ENCODE measurements at places on chromosomes 12 and 14.
A peak's percentile ranks its signal among the peaks of the same experiment; 100 is the strongest.

DNA sequence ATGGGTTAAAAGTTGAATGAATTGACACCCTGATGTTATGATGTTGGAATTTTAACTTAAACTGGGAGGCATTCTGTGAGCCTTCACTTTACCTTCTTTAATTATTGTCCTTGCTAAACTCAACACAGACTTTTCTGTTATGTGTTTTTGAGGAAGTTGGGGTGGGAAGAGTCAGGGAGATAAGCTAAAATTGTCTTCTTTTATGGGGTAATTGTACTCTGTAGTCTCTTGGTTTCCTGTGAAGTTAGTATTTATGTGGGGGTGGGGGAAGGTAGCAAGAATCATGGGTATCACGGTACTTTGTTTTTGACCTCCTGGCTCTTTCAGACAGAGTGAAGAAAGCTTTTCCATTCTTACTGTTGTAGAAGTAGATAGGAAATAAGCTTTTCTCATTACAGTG is 32.9 kb downstream of the RAB21 start:
- no peak for DNase-seq

DNA sequence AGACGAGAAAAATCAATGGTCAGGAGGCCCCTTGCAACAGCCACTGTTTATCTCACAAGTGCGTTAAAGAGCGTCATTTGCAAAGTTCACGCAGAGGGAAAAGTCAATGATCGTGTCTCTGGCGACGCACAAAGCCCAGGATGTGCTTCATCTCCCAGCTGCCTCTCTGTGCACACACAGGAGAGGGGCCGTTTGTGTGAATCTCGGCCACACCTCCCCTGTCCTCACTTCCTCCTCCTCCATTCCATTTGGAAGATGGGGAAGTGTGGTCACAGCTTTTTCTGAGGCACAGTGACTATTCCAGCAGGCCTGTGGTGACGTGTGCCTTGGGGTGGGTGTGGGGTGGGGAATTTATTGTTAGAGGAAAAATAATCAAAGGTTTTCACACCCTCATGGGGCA is 90.4 kb downstream of the RBM19 start:
- no peak for DNase-seq

DNA sequence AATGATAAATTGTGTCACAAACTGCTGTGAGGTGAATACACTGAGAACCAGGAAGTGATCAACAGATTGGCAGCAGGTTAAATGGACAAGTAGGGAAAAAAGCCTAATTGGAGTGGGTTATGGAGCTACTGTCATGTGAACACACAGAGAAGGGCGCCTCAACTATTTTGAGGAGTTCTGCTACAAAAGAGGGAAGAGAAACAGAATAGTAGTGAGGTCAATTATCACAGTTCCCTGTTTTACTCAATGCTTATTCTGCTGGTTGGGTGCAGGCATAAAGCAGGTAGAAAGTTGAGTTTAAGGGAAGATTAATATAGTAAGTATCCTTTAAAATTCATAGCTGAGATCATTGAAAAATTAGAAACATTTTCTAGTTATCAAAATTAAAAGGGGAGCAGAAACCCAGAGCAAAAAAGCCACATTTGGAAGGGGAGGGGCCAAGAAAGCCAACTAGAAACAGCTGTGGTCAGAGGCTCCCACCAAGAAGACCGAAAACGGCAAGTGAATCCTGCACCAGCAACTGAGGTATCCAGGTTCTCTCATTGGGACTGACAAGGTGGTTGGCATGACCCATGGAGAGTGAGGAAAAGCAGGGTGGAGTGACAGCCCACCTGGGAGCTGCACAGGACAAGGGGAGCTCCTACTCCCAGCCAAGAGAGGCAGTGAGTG is 105.7 kb downstream of the ZC3H14 start:
- DNase-seq, result peak; percentile 33

DNA sequence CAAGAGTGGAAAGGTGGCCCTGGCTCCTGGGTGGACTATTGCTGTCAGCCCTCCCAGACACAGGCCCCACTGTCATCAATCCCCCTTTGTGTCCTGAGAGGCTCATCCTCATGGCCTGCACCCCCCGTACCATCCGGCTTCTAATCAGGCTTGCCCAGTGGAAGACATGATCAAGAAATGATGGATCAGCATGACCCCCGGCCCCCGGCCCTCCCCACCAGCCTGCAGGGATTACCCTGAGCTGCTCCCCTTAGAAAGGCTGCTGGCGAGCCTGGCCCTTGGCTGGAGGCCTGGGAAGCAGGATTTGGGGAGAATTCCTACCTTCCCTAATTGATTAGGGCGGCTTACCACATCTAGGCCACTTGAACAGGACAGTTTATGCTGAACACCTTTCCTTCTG is 171.2 kb downstream of the PIWIL1 start:
- DNase-seq, result no peak

DNA sequence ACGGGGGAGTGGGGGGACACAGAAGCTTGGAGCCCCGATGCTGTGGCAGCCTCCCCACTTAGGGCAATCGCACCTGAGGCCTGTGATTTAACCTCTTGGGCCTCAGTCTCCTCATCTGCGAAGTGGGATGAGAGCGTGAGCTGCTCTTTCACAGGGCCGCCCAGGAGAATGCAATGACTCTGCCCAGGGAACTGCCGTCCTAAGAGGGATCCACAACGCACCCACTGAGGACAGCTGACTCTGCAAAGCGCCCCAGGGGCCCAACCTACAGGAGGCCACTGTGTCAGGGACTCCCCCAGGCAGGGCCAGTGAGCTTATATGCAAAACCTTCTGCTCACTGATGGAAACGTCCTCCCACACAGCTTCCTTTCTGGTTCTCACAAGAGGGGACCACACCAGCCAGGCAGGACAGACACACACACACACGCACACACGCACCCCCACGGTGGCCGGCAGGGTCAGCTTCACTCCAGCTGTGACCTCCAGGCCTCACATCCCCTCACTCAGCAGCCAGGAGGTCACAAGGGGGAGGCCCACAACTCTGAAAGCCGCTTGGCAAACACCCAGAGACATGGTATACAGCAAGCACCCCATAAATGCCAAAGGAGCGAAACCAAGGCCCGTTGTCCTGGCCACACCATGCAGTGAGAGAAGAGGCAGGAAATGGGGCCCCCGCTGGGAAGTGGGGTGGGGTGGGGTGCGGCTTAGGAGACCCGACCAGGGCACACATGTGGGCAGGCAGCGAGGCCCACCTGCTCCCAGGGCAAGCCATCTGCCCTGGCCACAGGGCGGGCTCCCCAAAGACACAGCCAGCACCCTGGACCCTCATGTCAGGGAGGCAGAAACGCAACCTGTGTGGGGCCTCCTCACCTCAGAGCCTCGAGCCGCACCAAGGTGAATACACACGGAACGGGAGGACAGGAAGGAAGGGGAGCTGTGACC is 73.3 kb downstream of the NCOR2 start:
- DNase-seq, result peak; percentile 67

DNA sequence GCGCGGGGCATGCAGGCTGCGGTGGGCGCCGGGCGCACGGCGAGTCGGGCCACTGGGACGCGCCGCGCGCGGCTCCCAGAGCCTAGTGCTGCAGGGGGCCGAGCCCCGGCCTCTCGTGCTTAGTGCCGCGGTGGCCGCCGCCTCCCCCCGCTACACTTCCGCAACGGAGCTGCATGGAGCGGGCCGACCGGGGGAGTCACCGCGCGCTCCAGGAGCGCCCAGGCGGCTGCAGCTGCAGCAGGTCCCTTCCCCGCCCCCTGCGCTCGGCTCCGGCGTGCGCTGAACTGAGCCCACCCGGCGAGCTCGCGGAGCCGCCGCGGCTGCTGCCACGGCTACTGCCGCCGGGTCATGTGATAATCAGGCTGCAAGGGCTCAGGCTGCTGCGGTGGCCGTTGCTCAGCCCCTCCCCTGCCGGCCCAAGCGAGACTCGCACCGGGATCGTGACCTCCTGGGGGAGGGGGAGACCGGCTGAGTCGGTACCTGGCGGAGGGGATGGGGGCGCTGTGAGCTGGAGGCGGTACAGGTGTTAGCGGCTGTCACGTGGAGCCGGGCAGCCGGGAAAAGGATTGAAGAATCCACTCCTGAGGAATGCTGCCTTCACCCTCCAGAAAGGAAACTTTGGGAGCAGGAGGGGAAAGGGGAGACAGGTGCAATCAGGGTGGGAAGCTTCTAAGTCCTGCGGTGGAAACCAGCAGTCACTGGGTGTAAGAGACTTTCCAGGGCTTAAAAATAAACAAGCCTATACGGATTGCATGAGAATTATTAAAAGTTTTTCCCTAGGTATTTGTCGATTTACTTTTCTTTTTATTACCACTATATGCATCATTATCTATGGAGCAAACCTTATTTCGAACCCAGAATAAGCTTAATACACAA is at the start of gene PPM1H:
TSS of gene PPM1H (minus strand) at position 352 of the 876 bp plus-strand sequence. CDS start 414 bp downstream, outside the sequence.
- DNase-seq, result peak; percentile 18

GRCh38 chr14:24818823-24819341 is 184.9 kb upstream of the GZMB start:
- no peak for DNase-seq

GRCh38 chr12:94289461-94290312 is 141.3 kb downstream of the PLXNC1 start:
- no peak for DNase-seq

DNA sequence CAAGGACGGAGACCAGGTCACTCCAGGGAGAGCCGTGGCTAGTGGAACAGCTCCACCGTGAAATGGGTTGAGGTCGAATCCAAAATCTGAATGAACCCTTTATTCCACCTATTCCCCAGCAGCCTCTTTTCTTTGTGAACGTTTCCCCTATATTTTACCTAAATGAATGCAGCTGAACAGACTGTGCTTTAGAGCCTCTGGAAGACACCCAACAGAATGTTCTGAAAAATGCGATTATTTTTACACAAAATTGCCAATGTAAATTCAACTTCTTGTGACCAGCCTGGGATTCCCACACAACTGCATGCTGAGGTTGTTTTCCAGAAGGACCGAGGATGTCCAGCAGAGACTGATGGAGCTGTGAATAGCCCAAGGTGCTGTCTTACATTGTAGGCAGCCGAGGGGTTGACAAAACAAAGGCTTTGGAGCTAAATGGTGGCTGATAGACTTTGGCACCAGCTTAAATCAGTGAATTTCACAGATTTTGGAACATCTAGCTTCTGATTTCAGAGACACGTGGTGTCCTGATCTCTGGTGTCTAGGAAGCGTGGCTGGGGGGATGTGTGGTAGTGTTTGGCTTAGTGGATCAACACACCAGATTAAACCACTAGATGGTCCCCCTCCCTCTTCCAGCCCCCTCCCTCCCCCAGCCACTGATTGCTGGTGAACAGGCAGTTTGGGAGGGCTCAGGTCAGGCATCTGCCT is 150.4 kb downstream of the ZNF664 start:
- DNase-seq, result no peak

- no peak for DNase-seq
These were observed 141.7 kb downstream of the RIMBP2 start for GRCh38 chr12:130574402-130574801.

DNA sequence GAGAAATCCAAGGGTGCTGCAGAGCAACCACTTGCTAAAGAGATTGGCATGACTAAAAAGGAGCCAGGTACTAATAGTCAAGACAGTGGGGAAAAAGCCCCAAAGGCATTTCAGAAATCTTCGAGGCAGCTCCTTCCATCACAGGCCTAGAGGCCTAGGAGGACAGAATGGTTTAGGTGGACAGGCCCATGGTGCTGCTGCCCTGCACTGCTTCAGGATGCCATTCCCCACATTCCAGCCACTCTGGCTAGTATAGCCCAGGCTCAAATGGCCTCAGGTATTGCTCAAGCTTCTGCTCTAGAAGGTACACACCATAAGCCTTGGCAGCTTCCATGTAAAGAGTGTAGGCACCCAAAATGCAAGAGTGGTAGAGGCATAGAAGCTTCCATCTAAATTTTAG is 92.9 kb downstream of the RPAP3 start:
- no peak for DNase-seq

GRCh38 chr12:57625261-57626032 is 7.6 kb downstream of the B4GALNT1 start:
- no peak for DNase-seq

GRCh38 chr14:85461432-85462133 is 68.4 kb upstream of the FLRT2 start:
- DNase-seq, result no peak

GRCh38 chr14:74302152-74302628 is 544 bp downstream of the ABCD4 start:
- DNase-seq, result peak; percentile 59

DNA sequence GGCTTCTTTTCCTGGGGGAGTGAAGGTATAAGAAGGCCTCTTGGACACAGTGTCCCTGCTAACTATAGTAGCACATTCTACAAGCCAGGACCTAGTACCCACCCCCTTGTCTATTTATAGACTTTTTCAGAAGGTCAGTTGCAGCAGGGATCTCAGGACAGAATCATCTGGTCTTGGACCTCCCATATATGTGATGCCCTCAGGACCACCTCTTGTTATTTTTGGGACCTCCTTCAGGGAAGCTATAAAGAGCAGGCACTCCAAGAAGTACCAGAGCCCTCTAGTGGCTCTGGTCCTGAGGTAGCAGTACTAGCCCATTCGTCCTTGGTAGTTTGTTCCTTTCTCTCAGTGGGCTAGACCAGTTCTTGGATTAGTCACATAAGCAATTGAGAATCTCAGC is 4.3 kb downstream of the COQ10A start:
- no peak for DNase-seq

- no peak for DNase-seq
These were observed 86.5 kb downstream of the DAD1 start for GRCh38 chr14:22502551-22502950.

DNA sequence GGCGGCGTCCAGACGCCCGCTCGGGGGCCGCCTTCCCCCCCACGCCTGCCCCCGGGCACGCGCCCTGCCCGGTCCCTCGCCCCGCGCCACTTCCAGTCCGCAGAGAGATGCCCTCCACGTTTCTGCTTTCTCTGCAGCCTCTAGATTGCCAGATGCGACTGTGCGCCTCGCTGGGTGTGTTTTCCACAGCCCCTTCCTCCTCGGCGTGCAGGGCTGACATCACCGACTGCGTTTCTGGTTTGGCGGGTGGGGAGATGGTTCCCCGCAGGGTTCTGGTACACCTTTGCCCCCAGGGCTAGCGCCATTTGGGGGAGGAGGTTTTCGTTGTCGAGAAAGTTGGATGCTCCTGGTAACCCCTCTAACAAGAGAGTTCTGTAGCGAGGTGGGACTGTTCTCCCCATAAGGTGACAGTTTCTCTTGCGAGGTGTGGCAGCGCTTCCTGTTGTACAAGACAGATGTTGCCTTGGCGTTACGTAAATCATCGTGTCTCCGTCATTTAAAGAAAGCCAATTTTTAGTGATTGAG is 1.5 kb downstream of the CALM1 start:
- DNase-seq, result peak; percentile 80

GRCh38 chr12:54421175-54421878 is 2.3 kb upstream of the ITGA5 start:
- DNase-seq, result no peak

All from naive B cell (primary cell).